H1 (cell line): ENCODE measurements at places on chromosomes 12 and 14. TPM values are rescaled to one million over a fixed set of nuclear protein-coding genes. Genes with fewer than 3 reads are reported as not detected.

Gene KRT79
- not detected in 2 replicates for polyA plus RNA-seq

DNA sequence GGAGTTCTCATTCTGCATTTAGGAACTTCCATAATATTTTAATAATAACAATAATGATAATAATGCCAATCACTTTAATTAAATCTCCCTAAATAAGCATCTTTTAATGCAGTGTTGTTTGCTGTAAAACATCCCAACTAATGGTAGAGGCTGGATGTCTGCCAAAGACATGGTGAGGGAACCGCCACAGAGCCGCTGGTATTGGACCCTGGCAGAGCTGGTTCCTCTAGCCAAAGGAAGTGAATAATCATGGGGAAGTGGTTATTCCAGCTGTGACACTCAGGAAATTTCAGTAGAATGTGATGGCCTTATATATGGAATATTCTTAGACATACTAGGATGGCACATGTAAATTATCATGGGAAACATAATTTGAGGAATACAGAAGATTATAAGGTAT, 483.3 kb downstream of the ZFP36L1 start:
- no peak for DNase-seq

DNA sequence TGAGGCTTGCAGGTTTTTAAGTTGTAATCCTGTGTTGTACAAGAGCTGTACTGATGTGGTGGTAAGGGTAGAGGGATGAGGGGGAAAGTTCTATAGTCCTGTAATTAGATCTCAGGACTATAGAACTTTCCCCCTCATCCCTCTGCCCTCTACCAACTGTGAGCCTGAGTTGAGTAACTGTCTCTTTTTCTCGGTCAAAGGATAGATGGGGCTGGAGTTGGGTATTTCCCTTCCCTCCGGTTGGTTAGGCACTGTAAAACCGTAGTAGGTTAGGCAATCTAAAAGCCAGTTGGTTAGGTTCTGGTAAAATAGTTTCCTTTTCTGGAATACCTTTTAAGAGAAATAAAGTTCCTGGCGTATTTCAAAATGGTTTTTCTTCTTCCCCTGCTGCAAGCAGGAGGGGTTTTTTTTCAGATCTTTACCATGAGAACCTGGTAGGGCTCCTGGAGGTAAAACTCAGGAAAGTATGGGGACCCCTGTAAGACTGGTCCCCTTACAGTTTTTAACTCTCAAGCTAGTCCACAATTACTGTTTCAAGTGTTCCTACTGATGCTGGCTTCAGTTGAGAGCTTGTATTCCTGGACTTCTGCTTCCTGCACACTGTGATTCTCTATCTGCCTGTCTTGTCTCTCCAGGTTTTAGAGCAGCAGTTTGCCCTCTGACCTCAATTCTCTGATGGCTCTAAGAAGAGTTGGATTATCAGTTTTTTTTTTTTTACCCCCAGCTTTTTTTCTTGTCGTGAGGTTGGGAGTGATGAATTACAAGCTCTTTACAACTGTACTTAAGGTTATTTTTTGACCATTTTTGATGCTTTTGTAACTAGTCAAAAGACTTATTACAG, 58.7 kb downstream of the FUT8 start:
- no peak for DNase-seq

GRCh38 chr12:123983822-123984485, 10.9 kb downstream of the ZNF664 start:
- no peak for DNase-seq
